ENCODE measurements at places on chromosomes 4 and X.
A peak's percentile ranks its signal among the peaks of the same experiment; 100 is the strongest.

DNA sequence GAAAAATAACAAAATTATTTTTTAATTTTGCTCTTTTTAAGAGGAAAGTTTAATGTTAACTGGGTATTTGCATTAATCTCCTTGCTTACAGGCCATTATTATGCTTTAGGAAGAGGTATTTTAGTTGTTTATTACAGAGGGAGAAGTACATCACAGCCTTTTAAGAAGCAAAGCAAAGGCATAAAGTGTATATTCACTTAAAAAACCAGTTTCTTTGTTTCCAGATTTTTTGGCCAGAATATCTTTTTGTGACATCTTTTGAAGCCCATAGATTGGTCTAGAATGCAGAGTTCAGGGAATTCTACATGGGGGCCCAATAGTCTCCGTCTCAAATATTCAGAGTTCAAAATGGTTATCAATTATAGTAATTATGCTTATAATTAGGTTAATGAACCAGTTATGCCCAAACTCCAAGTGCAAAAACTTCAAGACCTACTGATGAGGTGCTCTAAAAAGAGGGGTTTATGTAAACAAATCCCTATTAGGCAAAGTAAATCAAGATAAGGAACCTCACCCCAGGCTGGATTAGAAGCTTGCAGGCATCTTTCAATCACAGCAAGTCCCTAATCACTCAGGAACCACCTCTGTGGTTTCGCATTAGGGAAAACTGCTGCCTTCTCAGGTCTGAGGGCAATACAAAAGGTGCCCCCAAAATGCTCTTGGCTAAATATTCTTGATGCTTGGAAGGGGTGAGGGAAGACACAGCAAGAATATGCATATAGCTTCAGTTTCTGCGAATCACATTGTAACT lies 1.4 kb downstream of the CXXC4 start:
- DNase-seq: no peak

- no peak for DNase-seq
These were observed 151.4 kb downstream of the BANK1 start for GRCh38 chr4:101941816-101942358.

- peak; percentile 36 for DNase-seq
These were observed 640 bp downstream of the PHF8 start for GRCh38 chrX:54043541-54044125.

DNA sequence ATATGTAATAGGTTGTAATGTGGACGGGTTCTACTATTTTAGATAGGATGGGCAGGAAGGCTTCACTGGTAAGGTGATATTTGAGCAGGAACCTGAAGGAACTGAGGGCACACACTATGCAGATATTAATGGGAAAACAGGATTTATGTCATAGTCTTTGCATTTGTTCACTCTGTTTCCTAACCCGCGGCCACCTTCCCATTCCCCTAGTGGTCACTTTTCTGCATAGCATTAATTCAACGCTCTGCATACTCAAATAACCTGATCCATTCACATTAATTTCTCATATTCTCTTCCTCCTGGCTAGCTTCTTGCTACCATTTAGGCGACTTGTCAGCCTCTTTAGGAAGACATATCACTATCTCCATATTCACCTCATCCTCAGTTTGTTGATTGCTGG lies 61.5 kb downstream of the GSPT2 start:
- DNase-seq: no peak

DNA sequence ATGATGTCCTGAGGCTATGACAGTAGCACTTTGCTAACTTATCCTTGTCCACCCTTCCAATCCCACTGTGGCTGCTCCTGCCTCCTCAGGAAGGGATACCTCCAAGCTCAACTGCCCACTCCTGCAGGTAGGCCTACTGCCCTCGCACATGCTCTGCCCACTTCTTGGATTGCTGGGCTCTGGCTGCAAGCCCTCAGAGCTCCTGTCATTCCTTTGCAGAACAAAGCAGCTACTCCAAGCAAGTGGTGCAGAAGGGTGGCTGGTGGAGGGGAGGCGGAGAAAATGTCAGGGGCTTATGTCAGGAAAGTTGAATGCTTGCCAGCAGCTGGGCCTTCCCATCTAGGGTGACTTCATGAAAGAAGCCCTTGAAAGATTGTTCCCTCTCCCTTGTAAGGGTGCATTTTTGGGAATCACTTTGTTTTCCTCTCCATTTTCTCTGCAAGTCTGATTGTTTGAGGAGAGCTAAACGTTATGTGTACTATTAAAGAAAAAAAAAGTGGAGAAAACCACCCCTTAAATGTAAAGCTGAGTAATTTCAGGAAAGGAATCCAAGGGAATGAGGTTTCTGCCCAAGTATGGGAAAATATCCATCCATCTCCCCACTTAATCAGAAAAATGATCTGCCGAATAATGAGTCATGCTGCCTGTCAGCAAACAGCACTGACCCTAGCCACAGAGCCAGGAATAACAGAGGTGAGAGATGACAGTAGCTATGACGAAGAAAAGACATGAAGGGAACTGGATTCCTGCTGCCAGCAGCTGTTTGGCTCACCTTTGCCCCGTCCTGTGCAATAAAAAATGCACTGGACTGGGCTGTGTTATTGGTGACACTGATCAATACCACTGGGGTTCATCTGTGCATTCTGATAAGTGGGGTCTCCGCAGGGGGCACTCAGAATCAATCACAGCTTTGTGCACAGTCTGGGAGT lies 102.0 kb downstream of the RTL5 start:
- no peak for DNase-seq

- no peak for DNase-seq
These were observed 9.4 kb upstream of the TIMP1 start for GRCh38 chrX:47572773-47573340.

DNA sequence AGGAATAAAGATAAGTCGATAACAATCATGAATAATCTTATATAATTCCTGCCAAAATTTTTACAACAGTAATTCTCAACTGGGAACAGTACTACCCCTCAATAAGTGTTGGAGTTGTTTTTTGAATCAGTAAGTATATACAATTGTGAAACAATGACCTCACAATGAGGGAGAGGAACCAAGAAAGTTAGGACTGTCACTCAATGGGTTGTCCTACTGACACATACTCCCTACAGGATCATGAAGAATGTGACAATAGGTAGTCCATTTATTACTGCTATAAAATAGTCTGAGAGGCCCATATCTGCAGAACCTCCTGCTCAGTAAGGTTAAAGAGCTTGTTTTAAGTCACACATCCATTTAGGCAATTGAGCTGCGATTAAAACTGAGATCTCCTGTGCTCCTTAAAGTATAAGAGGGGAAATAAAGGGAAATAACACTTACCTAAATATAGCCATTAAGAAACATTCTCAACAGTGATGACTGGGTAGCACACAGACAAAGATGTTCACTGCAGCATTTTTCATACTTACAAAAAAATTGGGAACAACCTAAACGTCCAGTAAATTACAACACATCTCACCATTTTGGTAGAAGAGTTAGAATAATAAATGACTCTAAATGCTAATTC lies 26.2 kb downstream of the FBXW7 start:
- no peak for DNase-seq

- DNase-seq: no peak
These were observed 33.9 kb downstream of the RTL3 start for GRCh38 chrX:78624962-78625909.

DNA sequence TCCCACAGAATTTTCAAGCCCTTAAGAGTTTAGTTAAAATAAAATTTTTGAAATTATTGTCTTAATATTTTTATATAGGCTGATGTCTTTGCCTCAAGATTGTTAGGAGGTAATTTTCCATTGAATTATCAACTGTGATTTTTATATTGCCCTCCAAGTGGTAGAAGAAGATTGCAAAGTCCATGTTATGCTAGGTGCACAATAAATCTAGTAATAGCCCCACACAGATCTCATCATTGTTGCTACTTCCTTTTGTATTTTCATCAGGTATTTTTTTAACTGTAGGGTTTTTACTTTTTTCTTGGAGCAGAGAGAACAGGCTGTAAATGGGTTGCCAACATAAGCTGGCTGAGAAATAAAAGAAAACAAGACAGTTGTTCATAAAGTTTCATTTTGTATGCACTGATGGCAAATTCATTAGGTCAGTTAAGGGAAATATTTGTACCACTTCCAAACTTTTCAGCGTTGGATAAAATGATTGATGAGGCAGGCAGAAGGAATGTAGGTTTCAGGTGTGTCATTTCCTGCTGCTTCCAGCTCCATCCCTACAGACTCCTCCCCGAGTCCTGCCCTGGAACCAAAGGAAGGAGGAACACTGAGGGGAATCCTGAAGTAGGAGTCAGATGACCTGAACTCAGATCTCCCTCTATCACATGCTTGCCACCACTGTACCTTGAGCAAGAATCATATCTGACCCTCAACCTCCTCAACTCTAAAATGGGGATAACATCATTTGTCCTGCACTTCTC lies 105.5 kb downstream of the PRRG1 start:
- DNase-seq: no peak
